ENCODE measurements at places on chromosomes 2 and 18.

GRCh38 chr2:33321236-33321771, 155.1 kb upstream of the RASGRP3 start:
- no peak for DNase-seq

DNA sequence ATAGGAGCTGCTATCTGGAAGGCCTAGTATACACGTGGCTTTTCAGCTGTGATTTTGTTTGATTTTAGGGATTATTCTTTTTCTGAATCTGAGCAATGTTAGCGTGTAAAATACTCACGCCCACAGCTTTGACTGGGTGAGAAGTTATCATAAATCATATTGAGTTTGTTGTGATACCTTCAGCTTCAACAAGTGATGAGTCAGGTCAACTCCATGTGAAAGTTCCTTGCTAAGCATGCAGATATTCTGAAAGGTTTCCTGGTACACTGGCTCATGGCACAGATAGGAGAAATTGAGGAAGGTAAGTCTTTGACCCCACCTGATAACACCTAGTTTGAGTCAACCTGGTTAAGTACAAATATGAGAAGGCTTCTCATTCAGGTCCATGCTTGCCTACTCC, at the start of gene GKN1:
GKN1 (plus strand) TSS at position 386 of the 400 bp plus-strand sequence. CDS start 42 bp downstream, outside the sequence.
- no peak for DNase-seq

GRCh38 chr2:1147873-1148612, 197.4 kb downstream of the SNTG2 start:
- DNase-seq, result no peak

DNA sequence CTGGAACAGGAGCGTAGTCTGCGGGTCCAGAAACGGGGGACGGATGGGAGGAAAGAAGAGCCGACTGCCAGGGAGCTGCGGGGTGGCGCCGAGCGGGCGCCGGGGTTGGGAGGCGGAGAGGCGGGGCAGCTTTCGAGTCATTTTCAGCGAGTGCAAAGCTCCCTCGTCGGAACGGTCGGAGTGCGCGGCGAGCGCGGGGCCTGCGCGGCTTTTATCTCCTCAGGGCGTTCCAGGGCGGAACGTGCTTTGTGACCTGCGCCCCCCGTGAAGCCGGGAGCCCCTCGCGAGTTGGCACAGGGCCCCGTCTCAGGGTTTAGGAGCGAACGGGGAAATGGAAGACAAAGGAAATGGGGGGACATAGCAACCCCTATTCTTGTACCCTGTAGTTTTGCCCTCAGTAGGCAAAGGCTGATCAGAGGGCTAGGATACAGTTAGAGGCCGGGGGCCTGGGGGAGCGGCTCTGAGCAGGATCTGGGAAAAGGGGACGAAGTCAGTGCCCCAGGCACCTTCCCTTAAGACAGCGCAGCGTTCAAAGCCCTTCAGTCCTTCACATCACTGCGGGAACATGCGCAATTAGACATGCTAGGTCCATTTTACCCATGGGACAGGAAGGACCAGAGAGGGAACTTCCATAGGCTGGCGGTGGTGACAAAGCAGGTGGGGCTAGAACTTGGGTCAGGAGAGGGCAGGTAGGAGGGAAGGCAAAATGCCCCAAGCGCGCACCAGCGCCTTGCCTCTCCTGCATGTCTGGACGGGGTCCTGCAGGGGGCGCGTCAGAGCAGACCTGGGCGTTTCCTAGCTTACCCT, 60.1 kb upstream of the IL1RL1 start:
- peak; percentile 45 for DNase-seq

- no peak for DNase-seq
These were observed 330.4 kb upstream of the SMIM21 start for GRCh38 chr18:75757951-75758350.

DNA sequence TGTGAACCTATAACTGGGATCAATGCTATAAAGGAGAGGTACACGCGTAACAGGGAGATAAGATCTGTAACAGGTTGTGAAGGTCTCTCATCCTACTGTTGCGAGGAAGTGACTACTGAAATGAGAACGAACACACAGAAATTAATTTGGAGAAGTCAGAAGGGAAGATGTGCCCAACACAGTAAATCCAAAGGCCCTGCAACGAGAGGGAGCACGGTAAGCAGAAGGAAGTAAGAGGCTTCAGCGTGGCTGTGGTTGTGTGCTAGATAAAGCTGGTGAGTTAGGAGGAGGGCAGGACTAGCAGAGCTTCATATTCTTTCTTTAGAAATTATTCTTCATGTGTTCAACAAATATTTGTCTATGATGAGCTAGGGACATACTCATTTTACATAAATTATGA, 2.5 kb upstream of the ATG16L1 start:
- DNase-seq, result no peak

- DNase-seq, result no peak
These were observed 455.9 kb downstream of the CNTNAP5 start for GRCh38 chr2:124480958-124481357.

GRCh38 chr2:169221745-169222369, 140.5 kb downstream of the LRP2 start:
- peak; percentile 18 for DNase-seq

DNA sequence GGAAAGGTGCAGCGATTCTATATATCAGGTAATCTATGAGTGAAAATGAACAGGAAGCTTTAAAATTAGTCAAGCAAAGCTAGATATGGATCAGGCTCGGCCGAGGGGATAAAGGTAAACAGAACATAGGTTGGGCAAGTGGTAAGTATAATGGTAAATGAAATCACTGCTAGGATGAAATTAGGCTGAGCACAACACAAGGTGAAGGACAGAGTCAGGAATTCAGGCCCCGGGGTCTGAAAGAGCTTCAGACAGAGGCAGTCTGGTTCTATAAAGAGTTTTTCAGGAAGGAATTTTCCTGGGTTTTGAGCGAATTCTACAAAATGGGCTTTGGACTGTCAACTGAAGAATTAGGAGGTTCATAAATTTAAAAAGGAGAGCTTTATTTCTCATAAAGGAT, 513.2 kb upstream of the CDH2 start:
- DNase-seq, result no peak

- DNase-seq, result no peak
These were observed 121.4 kb upstream of the MAP3K20 start for GRCh38 chr2:172953970-172954852.

DNA sequence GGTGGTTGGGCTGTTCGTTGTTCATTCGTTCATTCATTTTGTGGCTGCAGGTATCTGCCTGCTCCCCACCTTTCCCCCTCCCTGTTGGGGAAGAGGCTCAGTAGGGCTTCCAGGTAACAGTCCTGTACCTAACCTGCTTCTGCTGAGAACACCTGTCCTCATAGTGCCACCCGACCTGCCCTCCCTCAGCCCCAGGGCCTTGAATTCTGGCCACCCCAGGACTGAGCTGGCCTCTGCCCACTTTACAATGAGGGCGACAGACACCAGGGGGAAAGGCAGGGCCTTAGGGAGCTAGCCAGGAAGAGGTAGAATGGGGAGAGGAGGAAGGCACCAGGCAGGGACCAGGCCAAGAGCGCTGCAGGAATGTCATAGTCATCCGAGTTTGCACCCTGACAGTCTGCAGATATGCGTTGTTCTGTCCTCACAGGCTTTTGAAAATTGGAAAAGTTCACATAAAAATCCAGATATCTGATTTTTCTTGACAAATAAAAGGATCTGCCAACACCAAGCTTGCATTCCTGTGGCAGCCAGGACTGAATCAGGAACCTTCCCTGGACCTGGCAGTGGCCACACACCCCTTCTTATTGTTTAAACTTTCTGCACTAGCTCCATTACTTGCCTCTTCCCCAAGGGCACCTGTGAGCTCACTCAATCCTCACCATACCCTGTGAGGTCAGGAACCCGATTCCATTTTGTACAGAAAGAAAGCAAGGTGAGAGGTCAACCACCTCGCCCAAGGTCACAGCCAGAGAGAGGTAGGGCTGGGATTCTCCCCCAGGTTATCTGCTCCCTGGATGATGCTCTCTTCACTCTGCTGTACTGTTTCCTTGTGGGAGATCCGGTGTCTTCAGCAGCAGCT, 35.3 kb upstream of the MRPL33 start:
- no peak for DNase-seq

Measured in kidney capillary endothelial cell (primary cell).